Type B pancreatic cell (in vitro differentiated cells): ENCODE measurements at places on chromosomes 16 and 17.

DNA sequence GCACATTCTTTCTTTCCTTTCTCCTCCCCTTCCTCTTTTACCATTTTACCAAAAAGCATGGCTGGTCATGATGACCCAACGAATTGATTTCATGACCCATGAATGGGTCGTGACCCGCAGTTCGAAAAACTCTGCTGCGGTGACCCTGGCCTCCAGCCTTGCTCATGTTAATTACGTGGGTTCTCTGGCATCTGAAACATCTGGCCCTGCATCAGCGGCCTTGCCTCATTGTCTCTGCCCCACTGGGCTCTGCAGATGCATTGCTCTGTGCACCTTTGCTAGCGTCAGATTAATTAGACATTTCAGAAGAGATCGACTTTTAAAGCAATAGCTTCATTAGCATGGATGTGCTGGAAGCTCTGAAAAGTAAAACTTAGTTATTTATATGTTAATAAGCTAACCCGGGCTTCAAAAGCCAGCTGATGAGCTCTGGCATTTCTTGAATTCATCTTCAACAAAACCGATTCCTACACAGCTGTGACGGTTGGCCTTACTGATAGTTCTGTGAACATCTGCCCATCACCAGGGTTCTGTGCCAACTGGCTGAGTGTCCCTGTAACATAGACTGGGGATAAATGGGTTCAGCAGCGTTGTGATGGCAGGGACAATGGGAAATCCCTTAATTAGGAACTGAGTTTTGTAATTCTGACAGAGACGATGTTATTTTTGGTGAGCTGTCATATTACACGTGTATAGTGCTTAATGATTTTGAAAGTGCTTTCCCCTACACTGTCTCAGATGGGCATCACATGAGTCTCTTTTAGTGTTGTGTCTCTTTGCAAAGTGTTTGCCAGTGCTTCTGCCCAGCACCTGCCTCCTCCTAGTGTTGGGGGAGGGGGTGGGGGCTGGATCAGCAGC is 225.9 kb upstream of the EEF2KMT start:
- H3K4me3 ChIP-seq: no peak overlapping the region
- peaks cover 5% of the 10 kb centered on the region for H3K27me3 ChIP-seq
- H3K27ac ChIP-seq: no peak overlapping the region
- H3K4me1 ChIP-seq: no peaks in the 10 kb centered on the region
- no peaks in the 10 kb centered on the region for H3K36me3 ChIP-seq

GRCh38 chr16:54467398-54467797 is 180.8 kb upstream of the IRX3 start:
- no peak overlapping the region for H3K4me3 ChIP-seq
- H3K36me3 ChIP-seq: peaks cover 7% of the 10 kb centered on the region
- H3K4me1 ChIP-seq: peaks cover 31% of the 10 kb centered on the region
- no peak overlapping the region for H3K27ac ChIP-seq
- H3K27me3 ChIP-seq: peaks cover 14% of the 10 kb centered on the region

DNA sequence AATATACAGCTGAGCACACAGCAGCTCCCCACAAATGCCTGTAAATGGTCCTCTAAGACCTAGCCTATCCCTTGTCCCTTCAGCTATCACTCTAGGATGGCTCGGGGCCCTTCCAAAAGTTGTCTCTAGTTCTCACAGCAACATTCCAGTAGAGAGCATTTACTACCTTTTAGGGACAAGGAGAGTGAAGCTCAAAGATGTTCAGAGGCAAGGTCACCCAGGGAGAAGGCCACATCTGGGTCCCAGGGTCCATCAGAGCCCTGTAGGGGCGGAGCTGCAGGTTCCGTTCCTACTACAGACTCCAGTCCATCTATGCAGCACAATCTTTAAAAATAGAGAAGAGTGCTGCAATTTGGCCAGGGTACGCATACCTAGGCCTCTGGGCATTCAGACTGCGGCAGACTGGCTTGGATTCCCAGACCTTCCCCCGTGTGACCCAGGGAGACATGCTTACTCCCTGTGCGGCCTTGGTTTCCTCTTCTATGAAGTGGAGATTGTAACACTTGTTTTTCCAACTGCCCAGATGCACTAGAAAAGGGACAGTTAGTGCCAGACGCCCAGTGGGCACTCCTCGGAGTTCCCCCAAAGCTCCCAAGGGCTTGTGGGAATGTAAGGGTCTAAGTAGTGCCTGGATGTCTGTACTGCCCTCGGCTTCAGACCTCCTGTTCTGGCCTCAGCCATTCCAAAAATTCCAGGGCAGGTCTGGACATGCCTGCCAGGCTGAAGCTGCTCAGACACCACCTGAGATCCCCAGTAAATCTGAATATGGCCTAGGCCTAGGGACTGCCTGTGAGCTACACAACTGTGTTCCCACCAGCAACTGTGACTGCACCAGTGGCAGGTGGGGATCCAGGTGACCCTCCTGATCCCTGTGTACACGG is 2.5 kb downstream of the SLC12A4 start:
- H3K27ac ChIP-seq: peak overlapping the region; percentile 98
- peaks cover 28% of the 10 kb centered on the region for H3K4me1 ChIP-seq
- H3K36me3 ChIP-seq: peaks cover 12% of the 10 kb centered on the region

DNA sequence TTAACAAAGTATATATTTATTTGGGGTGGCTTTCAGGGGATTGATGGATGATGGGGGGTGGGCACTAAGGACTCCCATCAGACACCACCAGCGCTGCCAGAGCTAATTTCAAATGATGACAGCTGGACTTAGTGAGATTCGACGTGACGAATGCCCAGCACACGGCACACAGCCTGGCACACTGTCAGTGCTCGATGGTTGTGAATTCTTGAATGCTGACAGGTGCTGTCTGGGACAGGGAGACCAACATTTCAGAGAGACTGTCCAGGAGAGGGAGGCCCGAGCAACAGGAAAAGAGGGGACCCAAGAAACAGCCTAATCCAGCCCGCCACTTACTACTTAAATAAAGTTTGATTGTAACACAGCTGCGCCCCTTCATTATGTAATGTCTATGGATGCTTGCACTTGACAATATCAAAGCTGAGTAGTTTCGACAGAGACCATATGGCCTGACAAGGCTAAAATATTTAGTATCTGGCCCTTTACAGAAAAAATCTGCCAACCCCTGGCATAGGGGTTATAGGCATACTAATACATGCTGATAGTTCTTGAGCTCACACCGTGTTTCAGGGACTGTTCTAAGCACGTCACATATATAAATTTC is 6.2 kb upstream of the MPRIP start:
- H3K4me3 ChIP-seq: no peak overlapping the region
- H3K36me3 ChIP-seq: no peaks in the 10 kb centered on the region
- no peak overlapping the region for H3K27ac ChIP-seq
- no peaks in the 10 kb centered on the region for H3K27me3 ChIP-seq
- DNase-seq: no peak

DNA sequence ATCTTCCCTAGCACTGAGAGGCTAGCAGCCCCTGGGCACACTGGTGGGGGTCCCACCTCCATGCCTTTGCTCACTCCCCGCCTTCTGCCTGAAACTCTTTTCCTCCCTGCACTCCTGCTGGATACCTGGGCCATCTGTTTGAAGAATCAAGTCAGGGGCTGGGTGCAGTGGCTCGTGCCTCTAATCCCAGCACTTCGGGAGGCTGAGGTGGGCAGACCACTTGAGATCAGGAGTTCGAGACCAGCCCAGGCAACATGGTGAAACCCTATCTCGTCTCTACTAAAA is 15.7 kb downstream of the FOXJ1 start:
- H3K27ac ChIP-seq: no peak overlapping the region
- DNase-seq: no peak
- no peaks in the 10 kb centered on the region for H3K27me3 ChIP-seq
- H3K4me3 ChIP-seq: no peak overlapping the region
- H3K4me1 ChIP-seq: peaks cover 4% of the 10 kb centered on the region
- H3K36me3 ChIP-seq: no peaks in the 10 kb centered on the region

DNA sequence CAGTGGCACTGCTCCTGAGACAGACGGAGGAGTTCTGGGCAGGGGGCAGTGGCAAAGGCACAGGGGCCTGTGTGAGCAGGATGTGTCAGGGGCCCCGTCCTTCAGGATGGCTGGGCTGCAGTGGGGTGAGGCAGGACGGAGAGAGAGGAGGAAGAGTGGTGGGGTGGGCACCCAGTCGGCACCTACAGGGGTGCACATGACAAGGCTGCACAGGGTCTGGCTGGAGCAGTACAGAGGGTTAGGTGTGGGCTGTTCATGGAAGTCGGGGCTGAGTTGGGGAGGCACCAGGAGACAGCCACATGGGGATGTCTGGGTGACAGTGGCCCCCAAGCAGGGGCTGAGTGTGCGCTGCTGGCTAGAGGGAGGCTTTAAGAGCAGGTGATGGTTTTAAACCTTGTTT is 106.0 kb downstream of the RAB11FIP4 start:
- H3K4me3 ChIP-seq: no peak overlapping the region
- H3K4me1 ChIP-seq: peaks cover 42% of the 10 kb centered on the region
- no peak for DNase-seq
- H3K27me3 ChIP-seq: no peaks in the 10 kb centered on the region

DNA sequence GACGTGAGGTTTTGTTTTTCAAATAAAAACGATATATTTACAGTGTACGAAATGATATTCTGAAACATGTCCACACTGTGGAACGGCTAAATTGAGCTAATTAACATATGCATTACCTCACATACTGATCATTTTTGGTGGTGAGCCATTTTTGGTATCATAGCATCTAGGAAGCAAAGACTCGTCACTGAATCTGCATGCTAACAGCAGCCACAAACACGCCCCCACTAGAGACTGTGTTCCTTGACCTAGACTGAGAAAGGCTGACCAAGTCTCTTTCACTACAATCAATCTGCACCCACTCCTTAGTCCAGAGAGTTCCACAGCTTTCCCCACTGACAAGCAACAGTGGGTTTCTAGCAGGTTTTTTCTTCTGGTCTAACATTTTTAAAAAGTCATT is 29.5 kb downstream of the NPLOC4 start:
- H3K4me3 ChIP-seq: no peak overlapping the region
- DNase-seq: no peak
- no peaks in the 10 kb centered on the region for H3K27me3 ChIP-seq
- peaks cover 4% of the 10 kb centered on the region for H3K36me3 ChIP-seq
- H3K4me1 ChIP-seq: no peaks in the 10 kb centered on the region

DNA sequence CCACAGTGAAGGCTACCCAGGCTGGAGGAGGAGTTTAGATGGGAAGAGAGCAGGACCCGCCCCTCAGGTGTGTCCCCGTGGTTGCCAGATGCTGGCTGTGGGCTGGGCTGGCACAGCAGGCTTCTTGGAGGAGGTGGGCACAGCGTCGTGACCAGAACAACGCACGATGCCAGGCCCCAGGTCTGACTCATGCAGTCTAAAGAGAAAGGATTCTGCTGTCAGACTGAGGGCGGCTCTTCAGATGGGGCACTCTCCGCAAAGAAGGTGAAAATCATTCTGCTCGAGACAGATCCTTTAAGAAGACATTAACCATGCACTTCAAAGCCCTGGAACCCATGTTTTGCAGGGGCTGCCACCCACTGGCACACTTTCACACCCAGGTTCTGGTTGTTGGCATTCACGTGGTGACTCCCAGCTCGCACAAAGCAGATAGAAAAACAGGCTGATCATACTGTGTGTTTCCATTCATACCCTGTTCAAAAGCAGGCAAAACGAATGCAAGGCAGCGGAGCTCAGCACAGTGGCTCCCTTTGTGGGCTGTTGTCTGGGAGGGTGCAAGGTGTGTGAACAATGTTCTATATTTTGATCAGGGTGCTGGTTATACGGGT is 19.0 kb downstream of the CACNG4 start:
- H3K36me3 ChIP-seq: peaks cover 11% of the 10 kb centered on the region
- no peak overlapping the region for H3K27ac ChIP-seq
- peaks cover 18% of the 10 kb centered on the region for H3K4me1 ChIP-seq
- no peak overlapping the region for H3K4me3 ChIP-seq
